ENCODE measurements at places on chromosomes 1 and 21.

DNA sequence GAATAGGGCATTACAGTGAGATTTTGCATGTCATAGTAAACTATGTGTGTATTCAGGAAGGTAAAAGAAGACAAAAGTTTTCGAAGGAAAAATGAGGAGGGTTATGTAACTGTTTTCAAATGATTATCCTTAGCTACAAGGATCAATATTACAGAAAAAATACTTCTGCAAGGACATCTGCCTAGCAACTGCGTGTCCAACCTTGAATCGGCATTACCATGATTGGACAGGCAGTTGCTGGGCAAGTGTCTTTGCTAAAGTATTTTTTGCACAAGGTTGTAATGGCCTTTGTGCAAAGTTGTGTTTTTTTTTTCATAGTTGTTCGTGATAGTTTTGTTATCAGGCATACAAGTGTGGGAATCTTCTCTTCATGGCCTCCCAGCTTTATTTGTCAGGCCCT, 136.8 kb downstream of the FASLG start:
- DNase-seq = no peak

- DNase-seq = no peak
Observed at GRCh38 chr1:40344597-40344996, 27.5 kb upstream of the COL9A2 start.

GRCh38 chr1:6384962-6385361, 8.6 kb downstream of the ACOT7 start:
- no peak for DNase-seq

- peak; percentile 59 for DNase-seq
Observed at GRCh38 chr1:9687120-9687873, 35.8 kb downstream of the PIK3CD start.

GRCh38 chr1:210347112-210347511, 18.4 kb downstream of the HHAT start:
- DNase-seq = no peak

GRCh38 chr1:26084091-26084561, 16.7 kb upstream of the TRIM63 start:
- no peak for DNase-seq

DNA sequence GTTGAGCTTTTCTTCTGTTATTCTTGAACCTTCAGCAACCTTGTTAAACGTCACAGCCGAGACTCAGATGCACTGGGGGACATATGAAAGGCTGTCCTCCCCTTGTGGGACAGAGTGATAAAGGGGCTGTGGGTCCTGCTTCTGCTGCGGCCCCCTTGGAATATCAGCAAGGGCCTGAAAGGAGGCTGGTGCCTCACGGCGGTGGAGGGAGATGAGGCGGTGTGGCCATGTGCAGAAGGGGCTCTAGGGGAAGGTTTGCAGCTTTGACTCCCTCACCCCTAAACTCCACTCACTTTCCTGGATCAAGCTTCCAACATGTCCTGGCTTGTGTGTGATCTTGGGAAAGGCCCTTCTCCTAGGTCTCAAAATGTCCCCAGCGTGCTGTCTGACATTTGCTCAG, 270.7 kb upstream of the CSF3R start:
- DNase-seq = no peak

- no peak for DNase-seq
Observed at GRCh38 chr1:150267896-150268295, 920 bp downstream of the APH1A start.

DNA sequence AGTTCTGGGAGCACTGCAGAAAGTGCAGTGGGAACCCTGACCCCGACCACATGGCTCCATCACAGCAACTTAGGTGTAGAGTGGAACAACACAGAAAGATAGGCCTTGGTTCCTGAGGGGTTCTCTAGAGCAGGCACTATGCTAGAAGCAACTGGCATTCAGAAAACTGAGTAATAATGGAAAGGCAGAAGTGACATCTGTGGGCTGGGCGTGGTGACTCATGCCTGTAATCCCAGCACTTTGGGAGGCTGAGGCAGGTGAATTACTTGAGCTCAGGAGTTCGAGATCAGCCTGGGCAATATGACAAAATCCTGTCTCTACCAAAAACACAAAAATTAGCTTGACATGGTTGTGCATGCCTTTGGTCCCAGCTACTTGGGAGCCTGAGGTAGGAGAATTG, 5.3 kb downstream of the MRPS15 start:
- DNase-seq = peak; percentile 47

DNA sequence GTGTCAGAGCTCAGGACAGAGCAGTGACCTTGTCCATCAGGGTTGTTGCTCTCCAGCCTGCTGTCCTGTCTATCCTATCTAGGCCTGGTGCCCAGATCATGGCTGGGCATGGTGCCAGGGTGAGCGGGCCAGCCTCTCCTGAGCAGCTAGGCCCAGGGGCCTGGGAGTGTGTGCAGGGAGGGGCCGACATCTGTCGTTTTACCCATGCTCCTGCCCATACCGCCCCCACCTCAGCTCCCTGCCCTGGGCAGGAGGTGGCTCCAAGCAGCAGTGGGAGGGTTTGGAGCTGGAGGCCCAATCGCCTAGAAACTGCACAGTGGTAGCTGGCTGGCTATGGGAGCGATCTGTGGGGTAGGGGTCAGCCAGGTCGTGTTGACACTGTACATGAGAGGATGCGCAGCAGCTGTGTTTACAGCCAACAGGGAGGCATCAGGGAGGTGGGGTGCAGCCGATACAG, 6.5 kb downstream of the INSRR start:
- DNase-seq = no peak

DNA sequence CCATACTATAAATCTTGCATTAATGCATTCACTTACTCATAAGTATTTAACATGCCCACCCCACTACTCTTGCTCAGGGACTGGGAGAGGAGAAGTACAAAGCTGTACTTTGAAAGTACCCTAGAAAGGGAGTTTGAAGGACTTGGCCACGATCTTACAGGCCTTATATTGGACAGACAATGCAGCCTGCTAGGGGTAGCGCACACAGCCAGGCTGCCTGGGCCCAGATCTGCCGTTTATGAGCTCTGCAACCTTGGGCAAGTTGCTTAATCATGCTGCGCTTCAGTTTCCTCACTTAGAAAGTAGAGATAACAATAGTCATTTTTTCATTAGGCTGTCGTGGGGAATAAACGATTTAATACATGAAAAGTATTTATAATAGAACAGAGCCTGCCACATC, 110.1 kb downstream of the CDC7 start:
- no peak for DNase-seq

GRCh38 chr1:236021424-236022135, 43.3 kb downstream of the NID1 start:
- no peak for DNase-seq

- no peak for DNase-seq
Observed at GRCh38 chr1:204591473-204592090, 75.4 kb downstream of the MDM4 start.

DNA sequence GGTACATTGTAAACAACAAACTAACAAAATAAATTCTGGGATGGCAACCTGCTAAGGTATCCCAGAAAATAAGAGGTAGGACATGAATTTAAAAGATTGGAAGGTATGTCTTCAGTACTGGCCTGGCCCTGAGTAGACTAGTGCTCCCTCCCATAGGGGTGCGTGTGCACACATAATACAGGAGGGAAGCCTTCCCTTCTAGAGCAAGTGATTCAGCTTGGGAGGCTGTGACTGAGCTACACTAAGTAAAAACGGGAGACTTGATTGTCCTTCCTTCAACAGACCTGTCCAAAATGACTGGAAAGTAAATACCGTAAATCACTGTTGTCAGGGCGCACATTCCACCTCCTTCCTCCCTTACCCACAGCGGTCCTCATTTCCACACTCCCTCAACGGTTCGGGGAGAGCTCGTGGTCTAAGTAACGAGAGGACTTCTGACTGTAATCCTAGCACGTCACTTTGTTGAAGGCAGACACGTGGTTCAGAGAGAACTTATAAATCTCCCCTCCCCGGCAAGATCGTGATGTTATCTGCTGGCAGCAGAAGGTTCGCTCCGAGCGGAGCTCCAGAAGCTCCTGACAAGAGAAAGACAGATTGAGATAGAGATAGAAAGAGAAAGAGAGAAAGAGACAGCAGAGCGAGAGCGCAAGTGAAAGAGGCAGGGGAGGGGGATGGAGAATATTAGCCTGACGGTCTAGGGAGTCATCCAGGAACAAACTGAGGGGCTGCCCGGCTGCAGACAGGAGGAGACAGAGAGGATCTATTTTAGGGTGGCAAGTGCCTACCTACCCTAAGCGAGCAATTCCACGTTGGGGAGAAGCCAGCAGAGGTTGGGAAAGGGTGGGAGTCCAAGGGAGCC, at the start of gene TGFB2:
TSS of gene TGFB2 (plus strand) at position 523 of the 859 bp plus-strand sequence. CDS start 1,366 bp downstream, outside the sequence.
- DNase-seq = no peak

DNA sequence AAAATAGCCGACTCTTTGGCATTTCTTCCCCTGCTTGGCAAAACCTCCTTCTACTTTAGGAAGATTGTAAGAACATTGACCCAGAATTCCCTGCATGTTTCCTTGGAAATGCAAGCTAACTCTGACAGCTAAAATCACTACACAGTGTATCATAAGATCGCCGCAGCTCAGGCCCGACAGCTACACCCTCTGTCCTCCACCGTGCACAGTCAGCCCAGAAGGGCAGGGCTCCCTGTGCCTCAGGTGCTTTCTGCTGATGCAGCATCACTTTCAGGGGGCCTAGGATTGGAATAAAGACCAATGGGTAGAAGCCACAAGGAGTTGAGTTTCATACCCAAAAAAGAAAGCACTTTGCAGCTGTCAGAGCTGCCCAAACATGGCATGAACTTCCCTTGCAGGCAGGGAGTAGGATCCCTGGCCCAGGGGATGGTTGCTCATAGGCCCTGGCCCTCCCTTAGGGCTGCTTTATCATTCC, 145.3 kb downstream of the SEC16B start:
- DNase-seq = no peak

DNA sequence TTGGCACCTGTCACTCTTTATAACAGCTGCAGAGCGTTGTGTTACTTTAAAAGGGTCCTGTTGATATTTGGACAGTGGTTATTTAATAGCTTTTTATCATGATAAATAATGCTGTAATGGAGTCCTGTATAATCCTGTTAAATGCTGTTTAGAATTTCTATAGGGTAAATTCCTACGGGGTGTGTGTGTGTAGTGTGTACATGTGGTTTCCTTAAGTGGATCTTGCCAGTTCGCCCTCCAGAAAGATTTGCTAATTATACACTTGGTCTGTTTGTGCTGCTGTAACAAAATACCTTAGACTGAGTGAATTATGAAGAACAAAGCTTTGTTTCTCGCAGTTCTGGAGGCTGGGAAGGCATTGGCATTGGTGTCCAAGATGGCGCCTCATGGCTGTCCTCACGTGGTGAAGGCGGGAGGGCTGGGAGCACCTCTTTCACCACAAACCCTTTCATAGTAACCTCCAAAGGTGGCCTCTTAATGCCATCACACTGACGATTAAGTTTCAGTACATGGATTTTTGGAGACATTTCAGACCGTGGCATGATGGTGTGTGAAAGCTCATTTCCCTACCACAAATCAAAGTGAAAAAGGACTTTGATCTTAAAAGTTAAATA, 11.2 kb downstream of the PRMT2 start:
- no peak for DNase-seq

DNA sequence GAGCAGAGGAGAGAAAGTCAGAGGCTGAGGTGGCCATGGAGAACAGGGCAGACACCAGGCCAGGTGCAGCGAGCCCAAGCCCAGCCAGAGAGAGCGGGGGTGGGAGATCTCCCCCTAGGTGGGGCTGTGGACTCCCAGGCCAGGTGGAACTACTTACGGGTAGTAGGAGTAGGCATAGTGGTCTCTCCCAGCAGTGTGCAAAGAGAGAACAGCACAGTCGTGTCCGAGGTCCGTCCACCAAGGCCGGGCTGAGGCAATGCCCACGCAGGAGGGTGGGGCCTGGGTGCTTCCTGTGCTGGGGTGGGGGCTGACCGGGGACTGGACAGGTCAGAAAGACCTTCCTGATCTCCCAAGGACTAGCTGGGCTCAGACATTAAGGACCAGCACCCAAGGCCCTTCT, 263.7 kb downstream of the PTPRU start:
- DNase-seq = no peak

DNA sequence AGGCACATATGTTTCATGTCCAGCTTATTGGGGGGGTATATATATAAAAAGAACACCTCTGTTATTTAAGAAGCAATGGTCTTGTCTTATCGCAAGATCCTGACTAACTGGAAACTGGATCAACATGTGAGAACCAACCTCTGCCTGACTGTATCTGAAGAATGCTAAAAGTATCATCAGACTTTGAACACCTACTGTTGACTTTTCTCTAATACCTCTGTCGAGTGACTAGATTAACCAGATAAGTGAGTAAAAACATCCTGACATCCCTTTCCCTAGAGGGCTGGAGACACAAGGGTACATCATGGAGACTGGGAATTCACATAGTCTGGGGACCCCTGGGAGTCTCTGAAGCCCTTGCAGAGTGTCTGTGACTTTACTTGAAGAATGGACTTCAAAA, 26.3 kb upstream of the PIGC start:
- no peak for DNase-seq

DNA sequence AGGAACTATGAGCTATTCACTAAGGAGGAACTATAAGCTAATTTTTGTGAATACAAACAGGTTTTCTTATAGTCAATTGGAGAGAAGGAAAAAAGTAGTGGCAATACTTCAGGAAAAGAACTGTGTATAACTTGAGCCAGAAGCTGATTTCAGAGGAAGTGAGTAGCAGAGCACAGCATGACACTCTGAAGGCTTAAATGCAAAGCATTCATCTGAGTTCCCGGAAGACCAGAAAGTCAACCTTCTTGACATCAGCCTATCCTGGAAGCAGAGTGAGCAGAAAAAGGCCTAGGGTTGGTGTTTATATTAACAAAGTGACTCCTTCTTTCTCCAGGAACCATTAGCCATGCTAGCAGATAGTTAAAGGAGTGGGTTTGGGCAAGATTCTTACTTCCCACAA, 545.2 kb downstream of the MRPL39 start:
- no peak for DNase-seq

- no peak for DNase-seq
Observed at GRCh38 chr1:8496473-8496872, 178.6 kb downstream of the SLC45A1 start.

GRCh38 chr1:79657951-79658658, 651.6 kb upstream of the ADGRL4 start:
- no peak for DNase-seq

- DNase-seq = no peak
Observed at GRCh38 chr1:213541641-213542040, 446.1 kb upstream of the PROX1 start.

DNA sequence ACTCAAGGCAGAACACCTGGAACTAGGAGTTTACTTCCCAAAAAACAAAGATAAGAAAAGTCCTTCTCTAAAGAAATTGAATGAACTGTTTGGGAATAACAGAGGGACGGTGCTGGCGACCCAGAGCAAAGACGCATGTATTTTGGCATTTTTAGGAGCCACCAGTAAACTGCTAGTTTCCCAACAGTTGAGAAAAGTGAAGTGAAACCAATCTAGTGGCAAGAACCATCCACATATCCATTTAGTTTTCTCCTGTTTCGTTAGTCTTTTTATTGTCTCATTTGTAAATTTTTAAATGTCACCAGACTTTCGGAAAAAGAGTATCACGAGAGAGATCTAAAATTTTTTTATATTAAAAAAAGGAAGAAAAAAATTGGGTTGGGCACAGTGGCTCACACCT, 30.2 kb downstream of the ODF2L start:
- no peak for DNase-seq

GRCh38 chr21:28818663-28819278, 173.9 kb downstream of the LTN1 start:
- DNase-seq = no peak

- DNase-seq = no peak
Observed at GRCh38 chr1:45870500-45870899, 67.1 kb downstream of the MAST2 start.
